Stimulated activated CD4-positive, alpha-beta T cell treated with anti-CD3 and anti-CD28 coated beads, Interleukin-15, amount 100 ng/mL, for 1 hour (primary cell): ENCODE measurements at places on chromosomes 11 and 22.

GRCh38 chr11:72030472-72031045, 31.9 kb downstream of the IL18BP start:
- no peak for DNase-seq

DNA sequence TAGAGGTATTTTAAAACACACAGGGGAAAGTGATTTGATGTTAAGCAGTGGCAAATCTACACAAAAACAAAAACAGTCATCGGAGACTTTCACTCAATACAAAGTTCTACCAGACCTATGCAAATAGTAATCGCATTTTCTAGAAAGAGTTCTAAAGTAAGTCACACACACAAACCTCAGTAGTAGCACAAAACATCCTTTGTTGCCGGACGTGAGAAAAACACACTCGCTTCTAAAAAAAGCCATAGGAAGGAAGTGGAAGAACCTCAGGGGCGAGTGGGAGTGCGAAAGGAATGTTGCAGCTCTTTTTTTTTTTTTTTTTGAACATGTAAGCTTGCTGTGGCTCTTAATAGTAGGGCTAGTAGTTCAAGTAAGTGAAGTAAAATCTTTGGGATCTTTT, 88.9 kb downstream of the MAML2 start:
- no peak for DNase-seq

DNA sequence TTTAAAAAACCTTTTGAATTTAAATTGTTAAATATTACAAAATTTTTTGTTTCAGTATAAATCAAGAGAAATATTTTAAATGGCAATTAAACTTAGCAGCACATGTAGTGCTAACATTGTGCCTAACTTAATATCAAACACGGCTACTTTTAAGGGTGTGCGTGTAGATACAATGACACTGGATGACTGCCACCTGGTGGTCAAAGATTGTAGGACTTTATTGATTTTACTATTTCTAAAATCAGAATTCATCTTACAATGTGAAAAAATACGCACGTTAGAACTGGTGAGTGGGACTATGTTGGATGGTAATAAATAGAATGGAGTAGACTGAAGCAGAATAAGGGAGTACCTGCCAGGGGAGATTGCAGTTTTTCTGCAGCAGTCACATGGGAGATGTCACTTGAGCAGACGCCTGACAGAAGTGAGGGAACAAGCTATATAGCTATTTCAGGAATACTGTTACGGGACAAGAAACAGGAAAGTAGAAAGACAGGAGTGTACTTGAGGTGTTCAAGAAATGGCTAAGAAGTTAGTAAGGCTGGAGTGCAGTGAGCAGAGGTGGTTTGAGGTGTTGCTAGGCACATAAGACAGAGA, 52.9 kb downstream of the UVRAG start:
- no peak for DNase-seq

DNA sequence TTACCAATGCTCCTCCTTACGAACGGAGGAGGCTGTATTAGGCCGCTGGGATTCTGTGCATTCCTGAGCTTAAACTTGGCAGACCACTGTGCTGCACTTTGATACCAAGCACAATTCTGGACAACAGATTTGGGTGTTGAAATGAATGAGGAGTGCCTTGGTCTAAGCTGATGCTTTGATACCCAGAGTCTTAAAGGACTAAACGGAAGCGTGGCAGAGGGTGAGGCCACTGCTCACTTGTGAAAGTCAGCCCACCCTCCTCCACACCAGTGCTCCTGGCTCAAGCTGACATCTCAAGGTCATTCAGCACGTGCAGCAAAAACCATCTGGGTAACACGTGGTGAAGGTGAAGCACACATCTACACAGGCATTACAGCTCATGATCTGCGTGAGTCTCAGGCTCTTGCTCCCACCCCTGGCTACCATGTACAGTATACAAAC, 85.9 kb downstream of the MICAL3 start:
- DNase-seq: no peak

DNA sequence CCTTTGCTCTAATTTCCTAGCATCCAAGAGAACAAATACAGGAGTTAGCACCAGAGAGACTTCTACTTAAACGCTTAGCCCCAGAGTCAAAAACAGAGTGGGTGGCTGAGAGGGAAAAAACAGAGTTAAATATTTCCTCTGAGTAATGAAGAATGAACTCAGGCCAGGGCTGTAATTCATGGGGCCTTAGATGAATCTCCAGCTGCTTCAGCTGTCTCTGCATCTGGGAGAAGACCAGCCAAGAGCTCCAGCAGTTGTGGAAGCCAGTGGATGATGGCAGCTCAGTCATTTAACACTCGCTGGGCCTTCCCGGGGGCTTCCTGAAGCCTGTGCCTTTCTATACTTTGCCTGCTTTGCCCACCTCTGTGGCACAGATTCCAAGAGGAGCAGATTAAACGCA, 5.7 kb upstream of the ADAMTS15 start:
- no peak for DNase-seq

DNA sequence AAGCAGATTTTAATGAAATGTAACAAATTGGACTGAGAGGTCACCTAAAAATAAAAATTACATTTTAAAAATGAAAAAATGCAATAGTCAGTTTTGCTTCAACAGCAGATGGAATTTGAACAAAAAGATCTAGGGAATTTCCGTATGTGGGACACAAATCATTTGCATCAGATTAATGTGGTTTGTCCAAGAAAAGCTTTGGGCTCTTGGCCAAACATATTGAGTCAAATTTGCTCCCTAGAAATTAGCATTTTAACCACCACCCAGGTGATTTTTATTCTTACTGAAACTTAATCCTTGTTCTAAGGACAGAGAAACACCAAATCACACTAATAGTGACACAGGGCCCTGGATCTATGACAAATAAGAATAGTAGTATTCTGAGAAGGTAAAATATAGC, 1477.8 kb downstream of the FAM181B start:
- DNase-seq: no peak

DNA sequence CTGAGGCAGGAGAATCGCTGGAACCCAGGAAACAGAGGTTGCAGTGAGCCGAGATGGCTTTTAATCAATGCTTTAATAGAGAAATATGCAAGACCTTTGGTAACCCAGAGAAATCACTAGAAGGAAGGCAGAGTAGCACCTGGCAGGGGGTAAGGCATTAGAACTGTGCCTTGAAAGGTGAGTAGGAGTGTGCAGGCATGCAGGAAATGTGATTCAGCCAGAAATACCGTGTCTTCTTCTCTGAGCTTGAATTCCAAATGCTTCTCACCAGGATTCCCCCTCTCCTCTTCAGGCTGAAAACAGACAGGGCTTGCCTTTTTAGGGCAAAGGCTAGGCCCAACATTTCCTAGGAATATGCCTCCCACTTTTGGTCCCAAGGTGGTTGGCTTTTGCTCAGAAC, 51.0 kb downstream of the OR4D9 start:
- DNase-seq: no peak

GRCh38 chr11:87035976-87036583, 1.7 kb upstream of the TMEM135 start:
- DNase-seq: no peak

GRCh38 chr11:10096987-10097386, 197.0 kb downstream of the SBF2 start:
- no peak for DNase-seq

- DNase-seq: no peak
Measured at GRCh38 chr22:42064629-42065028, 6.0 kb downstream of the NAGA start.

DNA sequence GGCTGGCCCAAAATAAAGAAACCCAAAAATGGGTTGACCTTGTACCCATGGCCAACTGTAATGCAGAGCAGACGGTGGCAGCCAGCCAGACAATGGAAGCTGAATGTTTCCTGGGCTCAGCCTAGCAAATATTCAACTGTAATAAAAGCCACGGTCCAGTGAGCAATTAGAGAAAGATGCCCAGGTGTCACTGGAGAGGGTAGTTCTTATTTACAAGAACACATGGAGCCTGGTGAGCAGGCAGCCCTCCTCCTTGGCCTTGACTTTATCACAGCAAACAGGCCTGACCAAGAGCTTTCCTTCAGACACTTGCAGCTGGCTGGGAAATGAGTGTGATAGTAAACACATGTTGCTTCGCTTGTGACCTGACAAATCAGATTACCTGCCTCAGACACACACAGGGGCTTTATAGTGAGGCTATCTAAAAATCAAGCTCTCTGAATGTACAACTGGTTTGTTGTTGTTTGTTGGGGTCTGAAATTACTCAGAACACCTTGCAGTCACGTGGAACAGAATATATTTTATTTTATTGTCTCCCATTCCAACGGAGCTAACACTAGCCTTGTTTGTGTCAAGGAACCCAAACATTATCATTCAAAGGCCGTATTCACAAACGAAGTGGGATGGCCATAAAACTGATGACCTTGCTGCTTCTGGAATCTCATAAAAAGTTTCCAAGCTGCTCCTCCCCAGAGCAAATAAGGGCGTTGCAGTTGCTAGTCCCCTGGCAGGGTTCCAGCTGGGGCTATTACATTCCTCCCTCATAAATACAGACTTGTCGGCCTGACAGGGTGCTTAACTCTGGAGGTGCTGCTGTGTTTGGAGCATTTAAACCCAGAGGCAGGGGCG, 161.1 kb downstream of the BBOX1 start:
- DNase-seq: no peak

DNA sequence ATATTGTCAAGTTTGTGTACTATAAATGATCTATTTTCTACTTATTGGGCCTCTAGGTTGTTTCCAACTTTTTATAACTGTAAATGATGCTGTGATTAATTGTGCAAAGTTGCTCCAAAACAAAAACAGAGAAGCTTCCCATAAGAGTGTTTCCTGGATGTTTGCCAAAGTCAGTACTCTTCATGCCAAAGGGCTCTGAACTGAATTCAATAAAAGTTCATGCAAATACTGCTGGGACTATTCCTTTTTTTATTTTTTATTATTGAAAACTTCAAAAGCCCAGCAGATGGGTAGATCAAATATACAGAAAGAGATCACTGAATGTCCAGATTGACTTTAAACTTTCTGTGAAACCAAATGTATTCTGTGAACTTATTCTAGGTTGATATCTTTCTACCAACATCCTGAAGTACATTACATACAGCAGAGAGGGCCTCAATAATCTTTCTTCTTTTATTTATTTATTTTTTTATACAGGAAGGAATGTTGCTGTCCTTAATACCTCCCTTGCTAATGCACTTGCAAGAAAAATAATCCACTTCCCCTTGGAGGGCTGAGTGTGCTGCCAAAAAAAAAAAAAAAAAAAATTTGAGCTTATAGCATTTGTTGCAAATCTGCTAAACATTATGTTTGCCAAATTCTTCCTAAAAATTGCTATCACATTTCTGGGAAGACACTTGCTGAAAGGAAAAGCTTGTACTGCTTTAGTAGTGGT, 53.0 kb downstream of the CTSC start:
- DNase-seq: no peak

GRCh38 chr11:102289592-102289991, 27.7 kb upstream of the BIRC3 start:
- DNase-seq: no peak

DNA sequence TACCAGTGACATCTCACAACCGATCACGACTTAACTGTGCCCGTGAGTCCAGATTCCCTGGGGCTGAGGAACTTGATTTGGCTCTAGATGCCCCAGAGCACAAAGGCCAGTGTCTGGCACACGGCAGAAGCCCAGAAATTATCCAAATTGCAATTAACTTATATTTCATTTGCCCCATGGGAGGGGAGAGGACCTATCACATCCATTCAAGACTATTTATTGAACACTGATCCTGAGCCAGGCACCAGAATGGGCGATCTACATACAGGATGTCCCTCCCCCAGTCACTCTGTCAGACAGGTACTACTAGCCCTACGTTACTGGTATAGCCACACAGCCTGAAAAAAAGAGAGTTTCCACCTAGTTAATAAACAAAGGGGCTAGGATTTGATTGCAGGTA, 5.1 kb downstream of the DNAL4 start:
- DNase-seq: no peak

GRCh38 chr22:21759646-21760376, 24.2 kb upstream of the YPEL1 start:
- no peak for DNase-seq

GRCh38 chr11:131776211-131776610, 405.8 kb downstream of the NTM start:
- DNase-seq: no peak

- DNase-seq: no peak
Measured at GRCh38 chr11:60756307-60757032, at the start of gene MS4A15. TSS of gene MS4A15 (plus strand) at chr11:60756867. CDS start at chr11:60763734, 6,867 bp downstream.

GRCh38 chr11:3737386-3737933, 59.9 kb downstream of the NUP98 start:
- DNase-seq: no peak

DNA sequence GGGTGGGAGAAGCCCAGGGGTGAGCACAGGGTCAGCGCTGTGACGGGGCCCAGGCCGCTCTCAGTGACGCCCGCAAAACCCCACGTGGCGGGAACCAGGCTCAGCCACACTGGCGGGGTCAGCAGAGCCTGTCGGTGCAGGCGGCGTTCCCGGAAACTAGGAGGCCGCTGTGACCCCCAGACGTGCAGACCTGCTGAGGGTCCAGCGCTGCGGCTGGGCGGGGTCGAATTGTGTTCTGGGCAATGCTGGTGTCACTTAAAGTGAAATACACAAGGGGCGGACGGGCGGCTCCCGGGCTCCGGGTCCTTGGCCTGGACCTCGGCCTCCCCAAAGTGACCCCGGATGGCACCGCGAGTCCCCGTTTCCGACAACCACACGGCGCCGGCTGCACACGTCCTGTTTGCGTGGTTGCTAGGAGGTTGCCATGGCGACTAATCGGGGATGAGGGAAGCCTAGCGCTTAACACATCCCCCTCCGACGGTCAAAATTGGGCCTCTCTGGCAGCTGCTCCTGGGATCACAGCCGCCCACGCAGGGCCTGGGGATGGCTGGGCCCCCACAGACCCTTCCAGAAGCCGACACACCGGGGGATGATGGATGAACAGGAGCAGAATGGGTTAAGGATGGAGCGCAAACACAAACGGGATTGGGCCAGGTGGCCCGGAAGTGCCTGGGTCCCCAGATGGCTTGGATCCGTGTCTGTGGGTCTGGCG, 81.7 kb upstream of the PRR5 start:
- peak; percentile 64 for DNase-seq

DNA sequence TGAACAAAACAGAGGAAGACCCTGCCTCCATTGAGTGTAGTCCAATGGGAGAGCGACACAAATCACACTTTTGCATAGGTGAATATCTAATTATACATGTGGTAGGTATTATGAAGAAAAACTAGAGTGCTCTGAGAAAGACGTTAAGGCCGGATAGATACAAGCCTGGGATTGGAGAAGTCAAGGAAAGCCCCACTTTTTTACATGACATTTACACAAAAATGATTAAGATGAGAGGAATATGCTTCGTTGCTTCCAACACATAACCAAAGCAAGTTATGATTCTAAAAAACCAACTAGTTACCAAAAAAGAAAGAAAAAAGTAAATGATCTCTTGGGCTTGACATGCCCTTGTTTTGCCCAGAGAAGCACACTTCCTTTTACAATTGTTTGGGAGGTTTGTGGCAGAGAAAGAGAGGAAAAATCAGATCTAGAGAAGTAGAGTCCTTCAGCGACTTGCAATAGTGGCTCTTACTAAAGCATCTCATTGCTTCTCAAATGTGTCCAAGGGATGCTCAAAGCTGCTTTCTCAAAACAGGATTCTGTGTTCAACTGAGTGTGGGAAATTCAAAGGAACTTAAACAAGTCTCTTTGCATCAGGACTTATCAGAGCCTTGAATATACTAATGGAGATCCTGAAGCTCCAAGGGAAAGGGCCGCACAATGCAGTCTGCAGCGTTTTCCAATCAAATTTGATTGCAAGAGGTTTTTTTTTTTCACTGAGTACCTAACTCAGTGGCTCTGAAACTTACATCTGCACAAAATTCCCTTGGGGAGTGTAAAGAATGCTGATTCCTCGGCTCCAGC, 38.8 kb downstream of the FLI1 start:
- no peak for DNase-seq
